Activated CD4-positive, CD25-positive, alpha-beta regulatory T cell treated with anti-CD3 and anti-CD28 coated beads, Interleukin-2, amount 50 U/mL, for 16 hours (primary cell): ENCODE measurements at places on chromosomes 6 and 20.

DNA sequence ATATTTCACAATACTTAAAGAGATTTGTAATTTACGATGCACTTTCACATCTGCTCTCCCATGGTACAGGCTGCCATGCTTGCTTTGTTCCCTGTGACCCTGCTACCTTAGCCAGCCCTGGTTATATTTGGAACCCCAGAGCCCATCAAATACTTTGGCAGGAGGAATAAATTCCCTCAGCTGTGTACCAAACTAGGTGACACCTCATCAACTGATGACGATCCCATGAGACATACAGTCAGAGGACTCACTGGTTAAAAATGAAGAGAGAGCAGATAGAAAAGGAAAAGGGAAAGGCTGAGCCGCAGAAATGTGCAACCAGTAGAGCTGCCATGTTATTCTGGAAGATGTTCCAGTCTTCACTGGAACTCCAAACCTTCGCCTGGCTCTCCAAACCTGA, 120.0 kb downstream of the SIM1 start:
- no peak for DNase-seq

DNA sequence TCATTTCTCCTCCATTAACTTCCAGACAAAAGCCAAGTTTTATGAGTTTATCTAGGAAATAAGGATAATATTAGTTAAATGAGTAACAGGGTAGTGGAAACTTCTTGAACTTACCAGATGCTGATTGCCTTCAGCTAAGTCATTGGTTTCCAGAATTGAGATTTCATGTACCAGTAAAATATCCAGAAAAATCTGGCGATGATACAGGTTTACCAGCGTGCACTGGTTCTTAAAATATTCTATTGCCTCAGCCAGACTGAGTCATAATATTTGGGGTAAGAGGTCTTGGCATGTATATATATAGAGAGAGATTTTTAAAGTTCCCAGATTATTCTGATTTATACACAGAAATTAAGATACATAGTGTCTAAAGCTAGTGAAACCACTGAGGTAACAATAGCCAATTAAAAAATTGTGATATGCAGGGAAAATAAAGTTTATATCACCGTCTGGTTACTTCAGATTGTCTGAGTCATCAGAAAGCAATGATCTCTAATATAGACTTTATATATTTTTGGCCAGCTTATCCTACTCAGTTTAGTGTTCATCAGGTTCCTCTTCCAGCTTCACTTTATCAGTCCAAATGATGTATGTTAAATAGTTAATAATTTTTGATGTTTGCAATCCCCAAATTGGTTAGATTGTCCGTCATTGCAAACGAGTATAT, 39.5 kb upstream of the SDHAF4 start:
- no peak for DNase-seq

DNA sequence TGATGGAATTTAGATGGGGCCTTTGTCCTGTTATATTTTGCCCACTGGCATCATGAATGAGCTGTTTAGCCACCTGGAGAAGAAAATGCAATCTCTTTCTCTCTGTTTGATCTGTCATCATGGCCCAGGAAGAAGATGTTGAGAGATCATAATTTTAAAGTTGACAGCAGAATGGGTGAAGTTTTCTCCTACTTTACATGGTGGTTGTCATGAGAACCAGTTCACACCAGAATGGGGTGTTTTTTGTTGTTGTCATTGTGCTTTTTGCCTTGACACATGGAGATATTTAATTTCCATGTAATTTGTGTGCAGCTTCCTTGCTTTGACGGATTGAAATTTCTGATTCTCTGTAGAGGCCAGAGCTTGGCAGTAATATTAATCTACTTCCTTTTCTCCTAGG, 122.5 kb downstream of the FARS2 start:
- no peak for DNase-seq

GRCh38 chr6:19802656-19803055, 34.5 kb upstream of the ID4 start:
- DNase-seq: no peak

GRCh38 chr6:4448841-4449240, 313.5 kb upstream of the ECI2 start:
- DNase-seq: no peak

DNA sequence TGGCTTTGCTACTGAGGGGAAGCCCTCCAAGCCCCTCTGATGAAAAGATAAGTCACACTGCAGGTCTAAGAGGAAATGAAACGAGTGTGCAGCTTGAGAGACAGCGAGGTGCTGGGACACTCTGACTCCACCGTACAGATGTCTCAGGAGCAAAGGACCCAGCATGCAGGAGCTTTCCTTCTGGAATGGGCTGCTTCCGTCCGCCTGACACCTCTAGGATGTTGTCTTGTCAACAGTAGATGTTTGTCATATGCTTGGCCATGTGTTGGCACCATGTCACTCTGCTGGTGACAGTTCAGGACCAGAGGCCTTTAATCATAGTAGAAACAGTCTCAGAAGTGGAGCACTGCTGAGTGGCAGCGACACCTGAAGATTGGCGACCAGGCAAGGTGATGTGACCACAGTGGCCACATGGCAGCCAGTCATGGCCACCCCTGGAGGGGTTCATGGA, 46.7 kb downstream of the SLC24A3 start:
- no peak for DNase-seq

GRCh38 chr6:152295346-152295745, 341.8 kb downstream of the SYNE1 start:
- DNase-seq: no peak

DNA sequence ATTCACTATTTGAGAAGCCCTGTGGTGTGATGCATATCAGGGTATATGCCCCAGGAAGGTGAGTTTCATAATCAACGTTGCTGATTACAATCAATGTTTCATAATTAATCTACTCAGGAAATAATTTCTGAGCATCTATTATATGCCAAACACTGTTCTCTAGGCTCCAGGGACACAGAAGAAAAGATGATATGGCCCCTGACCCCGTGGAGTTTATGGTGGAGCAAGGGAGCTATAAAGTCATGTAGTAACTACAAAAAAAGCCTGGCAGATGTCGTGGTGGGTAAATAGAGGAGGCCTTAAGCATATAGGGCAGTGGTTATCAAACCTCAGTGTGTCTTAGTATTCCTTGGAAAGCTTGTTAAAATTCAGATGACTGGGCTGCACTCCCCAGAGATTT, 40.1 kb upstream of the BCAS1 start:
- DNase-seq: no peak

DNA sequence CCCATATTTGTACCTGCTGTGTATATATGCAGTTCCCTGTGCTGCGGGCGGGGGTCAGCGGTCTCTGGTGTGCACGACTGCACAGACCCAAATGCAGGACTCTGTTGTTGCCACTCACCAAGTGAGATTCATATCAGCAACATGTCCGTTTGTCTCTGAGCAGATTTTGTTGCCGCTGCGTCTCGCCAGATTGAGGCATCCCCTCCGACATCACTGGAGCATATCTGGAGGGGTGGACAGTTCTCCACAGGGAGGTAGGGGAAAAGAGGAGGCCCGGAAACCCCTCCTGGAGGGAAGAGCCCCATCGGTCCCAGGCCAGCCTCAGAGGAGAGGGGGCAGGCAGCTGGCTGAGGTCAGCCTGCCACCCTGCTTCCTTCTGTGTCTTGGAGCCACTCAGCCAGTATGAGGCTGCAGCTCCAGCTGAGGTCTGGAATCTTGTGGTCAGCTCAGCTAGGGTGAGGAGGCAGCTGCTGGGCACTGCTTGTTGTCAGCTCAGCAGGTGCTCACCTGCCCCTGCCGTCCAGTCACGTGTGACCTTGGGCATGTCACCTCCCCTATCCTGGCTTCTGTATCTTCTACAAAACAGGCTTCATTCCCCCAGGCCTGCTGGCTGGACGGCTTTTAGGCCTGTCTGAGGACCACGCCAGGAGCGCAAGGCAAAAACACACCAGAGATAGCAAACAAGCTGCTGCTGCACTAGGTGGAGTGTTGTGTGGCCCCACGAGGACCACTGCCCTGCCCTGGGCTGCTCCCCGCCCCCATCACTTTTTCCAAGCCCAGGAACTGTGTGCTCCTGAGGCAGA, 47.1 kb downstream of the HNF4A start:
- DNase-seq: no peak

DNA sequence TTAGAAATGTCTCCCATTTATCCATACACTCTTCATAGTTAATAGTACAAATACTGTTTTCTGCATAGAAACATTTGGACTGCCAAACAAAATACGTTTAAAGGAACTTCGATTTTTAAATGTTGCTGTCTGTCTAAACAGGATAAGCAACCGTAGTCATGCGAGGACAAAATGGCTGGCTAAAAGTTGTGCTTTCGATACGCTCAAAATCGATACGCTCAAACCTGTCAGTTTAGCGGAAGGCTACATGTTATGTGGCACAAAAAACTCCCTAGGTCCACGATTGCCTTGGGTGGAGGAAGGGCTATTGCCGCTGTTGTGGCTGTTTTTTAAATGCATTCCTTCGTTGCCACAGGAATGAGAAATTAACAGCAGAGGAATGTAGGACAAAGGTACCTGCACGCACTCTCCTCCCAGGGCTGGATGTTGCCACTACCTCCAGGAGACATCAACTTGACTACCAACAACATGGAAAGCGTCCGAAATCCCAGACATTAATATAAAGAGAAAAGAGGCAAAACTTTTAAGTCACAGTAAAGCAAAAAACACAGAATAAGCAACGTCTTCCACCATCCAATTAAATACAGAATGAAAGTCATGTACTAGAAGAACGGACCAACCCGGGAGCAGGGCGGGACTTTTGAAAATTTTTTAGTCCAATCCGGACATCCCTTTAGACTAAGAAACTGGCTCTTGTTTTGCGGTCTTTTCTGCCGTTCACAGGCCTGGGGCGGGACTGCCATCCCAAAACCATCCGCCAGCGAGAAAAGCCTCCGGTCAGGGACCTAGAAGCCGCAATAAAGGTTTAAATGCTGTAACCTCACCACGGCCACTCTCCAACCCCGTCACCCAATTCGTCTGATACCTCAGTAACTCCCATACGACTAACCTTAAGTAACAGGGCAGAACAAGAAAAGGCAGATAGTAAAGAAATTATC, 32.2 kb upstream of the HFE start:
- DNase-seq: peak; percentile 74

- DNase-seq: no peak
Measured at GRCh38 chr6:129632172-129632613, 77.8 kb downstream of the ARHGAP18 start.

- no peak for DNase-seq
Measured at GRCh38 chr20:43397147-43397546, 60.5 kb upstream of the SRSF6 start.

- DNase-seq: no peak
Measured at GRCh38 chr20:52193133-52193532, 1.6 kb upstream of the ZFP64 start.

DNA sequence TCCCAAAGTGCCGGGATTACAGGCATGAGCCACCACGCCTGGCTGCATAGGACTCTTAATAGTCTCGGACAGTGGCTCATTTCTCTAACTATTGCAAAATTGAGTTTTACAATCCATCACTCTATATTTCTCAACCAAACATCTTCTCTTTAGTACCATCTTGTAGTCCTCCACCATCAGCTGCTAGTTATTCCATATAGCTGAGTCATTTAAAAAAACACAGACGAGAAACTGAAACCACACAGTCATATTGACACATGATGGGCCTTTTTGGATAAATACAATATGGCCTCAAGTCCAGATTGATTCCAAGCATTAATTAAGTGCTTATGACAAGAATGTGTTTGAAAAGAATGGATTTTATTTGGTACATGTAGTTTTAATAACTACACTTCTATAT, 599.1 kb downstream of the MEI4 start:
- no peak for DNase-seq

- no peak for DNase-seq
Measured at GRCh38 chr20:48788486-48789072, 39.2 kb downstream of the PREX1 start.

DNA sequence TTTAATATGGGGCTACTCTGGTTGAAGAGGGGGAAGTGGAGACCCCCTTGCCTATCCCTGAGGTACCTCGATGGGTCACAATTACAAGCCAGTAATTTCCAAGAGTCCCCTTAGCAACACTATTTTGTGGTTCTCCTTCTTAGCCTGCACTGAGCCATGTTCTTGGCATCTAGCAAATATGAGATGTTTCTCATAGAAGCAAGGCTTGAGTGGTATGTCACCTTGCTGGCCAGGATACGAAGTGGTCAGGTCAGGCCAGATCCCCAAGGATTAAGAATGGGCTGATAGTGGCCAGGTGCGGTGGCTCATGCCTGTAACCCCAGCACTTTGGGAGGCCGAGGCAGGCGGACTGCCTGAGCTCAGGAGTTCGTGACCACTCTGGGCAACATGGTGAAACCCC, 2.1 kb upstream of the GHRH start:
- DNase-seq: no peak

- DNase-seq: no peak
Measured at GRCh38 chr20:513429-513828, 30.2 kb downstream of the CSNK2A1 start.

DNA sequence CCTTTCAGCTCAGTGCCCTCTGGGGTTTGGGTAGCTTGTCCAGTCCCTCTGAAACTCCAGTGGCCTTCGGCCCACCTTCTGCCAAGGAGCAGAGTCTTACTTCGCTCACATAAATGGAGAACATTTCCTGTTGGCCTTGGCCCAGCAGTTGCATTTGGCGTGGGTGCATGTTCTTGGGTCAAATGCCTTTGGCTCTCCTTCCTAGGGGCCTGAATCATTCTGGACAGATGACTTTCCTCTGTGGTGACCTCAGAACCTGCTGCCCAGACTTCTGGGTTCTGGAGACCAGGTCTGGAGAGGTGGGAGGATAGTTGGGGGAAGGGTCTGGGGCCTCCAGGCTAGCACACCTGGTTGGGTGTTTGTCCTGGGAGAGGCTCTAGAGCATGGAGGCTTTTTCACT, 29.3 kb downstream of the BCAS4 start:
- no peak for DNase-seq

GRCh38 chr20:49397525-49397924, 84.9 kb downstream of the KCNB1 start:
- DNase-seq: no peak

DNA sequence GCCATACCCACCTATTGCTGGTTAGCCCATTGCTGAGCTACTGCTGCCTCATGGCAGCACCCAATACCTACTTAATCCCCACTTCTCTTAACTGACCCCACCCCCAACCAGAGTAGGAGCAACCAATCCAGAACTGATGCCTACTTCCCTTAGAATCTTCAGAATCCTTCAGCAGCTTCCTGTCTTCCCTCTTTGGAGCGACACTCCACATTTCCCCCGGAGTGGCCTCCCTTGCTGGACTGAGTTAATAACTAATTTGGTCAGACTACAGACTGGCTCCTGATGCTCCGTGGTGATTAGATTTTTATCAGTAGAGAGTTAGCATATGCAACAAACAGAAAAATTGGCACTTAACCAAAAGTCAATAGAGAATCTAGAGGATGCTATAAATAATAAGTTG, 51.2 kb upstream of the UBR2 start:
- no peak for DNase-seq

DNA sequence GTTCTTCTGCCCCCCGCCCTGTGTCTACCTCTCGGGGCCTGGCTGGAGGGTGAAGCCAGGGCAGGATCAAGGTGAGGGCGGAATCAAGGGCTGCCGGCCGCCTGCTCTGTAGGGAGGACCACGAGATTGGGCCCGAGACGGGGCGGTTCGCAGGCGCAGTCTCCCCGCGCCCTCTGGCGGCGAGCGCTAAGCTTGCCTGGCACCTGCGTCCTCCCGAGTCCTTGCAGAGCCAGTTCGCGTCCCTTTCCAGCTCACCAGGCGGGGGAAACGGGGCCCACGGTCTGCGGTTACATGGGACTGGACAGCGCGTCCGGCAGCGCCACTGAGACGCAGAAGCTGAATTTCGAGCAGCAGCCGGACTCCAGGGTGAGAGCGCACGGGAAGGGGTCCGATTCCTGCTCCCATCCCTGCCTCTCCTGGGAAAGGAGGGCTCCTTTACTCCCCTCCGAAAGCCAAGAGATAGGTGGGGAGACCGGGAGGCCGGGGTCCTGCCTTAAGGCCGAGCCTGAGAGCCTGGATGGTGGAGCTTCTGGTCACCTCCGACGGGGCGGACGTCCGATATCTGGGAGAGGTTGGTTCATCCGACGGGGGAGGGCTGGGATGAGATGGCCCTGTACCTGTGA, 3.6 kb upstream of the MATN4 start:
- DNase-seq: peak; percentile 25
